Posterior vena cava (tissue), 2 donors: ENCODE measurements at places on chromosomes 2 and 18.

DNA sequence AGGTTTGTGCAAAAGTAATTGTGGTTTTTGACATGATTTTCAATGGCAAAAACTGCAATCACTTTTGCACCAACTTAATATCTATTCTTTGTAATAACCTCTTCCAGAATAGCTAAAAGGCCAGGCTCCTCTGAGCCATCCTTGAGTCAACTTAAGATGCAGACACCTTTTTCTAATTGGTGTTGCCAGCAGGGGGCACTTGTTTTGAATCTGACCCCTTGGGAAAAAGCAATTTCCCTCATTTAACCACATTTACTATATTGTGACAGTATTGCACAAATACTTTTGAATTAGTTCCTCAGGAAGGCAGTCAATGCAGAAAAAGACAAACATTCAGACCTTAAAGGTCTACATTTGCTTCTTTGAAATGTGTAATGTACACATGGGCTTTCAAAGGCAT is 78.6 kb upstream of the GALNT5 start:
- no peak for DNase-seq

DNA sequence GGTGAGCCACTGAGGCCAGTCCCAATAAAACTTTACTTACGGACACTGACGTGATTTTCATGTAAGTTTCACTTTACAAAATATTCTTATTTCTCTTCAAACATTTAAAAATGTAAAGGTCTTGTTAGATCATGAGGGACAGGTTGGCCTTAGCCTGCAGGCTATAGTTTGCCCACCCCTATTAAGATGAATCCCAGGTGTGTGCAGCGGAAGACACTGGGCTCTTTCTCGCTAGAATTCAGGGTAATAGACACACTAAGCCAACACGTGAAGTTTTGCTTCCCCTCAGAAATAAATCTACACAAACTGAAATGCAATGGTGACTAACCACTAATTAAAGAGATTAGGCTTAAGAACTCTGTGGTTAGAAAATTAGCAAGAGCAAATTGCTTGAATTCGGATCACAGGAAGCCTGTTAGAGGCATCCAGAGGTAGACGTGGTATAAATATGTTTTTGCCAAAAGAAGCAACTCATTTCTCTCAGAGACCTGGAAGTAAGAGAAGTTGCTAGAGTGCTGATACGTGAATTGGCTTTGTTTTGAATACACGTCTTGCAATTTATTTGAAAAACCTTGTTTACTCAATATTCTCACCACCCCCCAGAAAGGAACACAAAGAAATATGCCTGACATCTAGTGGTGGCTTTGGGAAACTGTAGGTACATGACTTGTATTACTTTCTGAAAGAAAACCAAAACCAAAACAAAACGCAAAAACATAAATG is 151.6 kb downstream of the DTNB start:
- no peak for DNase-seq

- no peak for DNase-seq
Observed at GRCh38 chr18:1658908-1659566, 754.4 kb downstream of the ADCYAP1 start.

- no peak for DNase-seq
Observed at GRCh38 chr2:212288308-212288707, 250.3 kb downstream of the ERBB4 start.

DNA sequence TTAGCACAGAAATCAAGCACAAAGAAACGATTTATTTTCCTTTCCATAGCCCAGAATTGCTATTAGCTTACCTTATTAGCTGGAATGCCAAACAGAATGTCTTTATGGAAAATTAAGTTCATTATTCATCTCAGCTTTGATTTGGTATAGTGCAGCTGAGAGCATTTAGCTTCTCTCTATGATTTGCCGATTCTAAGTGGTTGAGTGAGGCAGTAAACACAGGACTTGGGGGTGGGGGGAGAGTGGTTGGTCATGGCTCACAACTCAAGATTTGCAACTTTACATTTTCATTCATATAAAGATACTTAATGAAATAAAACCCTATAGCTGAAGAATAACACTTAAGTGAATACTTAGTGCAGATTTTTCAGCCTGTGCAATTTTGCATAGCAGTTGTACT is 395.2 kb downstream of the TGIF1 start:
- no peak for DNase-seq

GRCh38 chr18:74356959-74357358 is 41.3 kb downstream of the C18orf63 start:
- DNase-seq = no peak

DNA sequence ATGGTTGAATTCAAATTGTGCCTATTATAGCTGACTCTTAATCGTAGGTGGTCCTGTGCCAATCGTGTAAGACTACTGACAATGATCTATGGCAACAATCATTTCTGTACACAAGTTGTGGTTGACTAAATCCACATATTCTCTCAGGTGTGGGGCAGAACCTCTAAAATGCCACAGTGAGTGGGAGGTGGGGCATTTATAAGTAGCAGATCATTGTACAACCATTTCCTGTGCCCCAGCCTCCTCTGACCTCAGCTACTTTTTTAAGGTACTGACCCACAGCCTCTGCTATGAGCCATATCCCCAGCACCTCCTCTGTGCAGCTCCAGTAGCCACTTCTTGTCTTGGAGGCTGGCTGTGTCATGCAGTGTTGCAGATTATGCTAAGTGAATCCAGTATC is 48.6 kb upstream of the RAPH1 start:
- DNase-seq = no peak
